CD4-positive, CD25-positive, alpha-beta regulatory T cell (primary cell): ENCODE measurements at places on chromosomes 13 and 19. TPM values are rescaled to one million over a fixed set of nuclear protein-coding genes. Genes with fewer than 3 reads are reported as not detected.

The C19orf81 gene
- not detected for total RNA-seq

The ZNF813 gene
- 2.4 TPM for total RNA-seq

The ZNF44 gene
- 22.9 TPM for total RNA-seq

The PRODH2 gene
- not detected for total RNA-seq

The PCDH9 gene
- 0.59 TPM for total RNA-seq
